ENCODE measurements at places on chromosomes 1 and 21.

GRCh38 chr1:95427525-95427924, 193.5 kb downstream of the RWDD3 start:
- no peak for DNase-seq

- DNase-seq, result no peak
These were observed 78.8 kb downstream of the TRABD2B start for GRCh38 chr1:47918257-47918867.

GRCh38 chr21:17351766-17352165, 161.1 kb upstream of the CXADR start:
- DNase-seq, result no peak

DNA sequence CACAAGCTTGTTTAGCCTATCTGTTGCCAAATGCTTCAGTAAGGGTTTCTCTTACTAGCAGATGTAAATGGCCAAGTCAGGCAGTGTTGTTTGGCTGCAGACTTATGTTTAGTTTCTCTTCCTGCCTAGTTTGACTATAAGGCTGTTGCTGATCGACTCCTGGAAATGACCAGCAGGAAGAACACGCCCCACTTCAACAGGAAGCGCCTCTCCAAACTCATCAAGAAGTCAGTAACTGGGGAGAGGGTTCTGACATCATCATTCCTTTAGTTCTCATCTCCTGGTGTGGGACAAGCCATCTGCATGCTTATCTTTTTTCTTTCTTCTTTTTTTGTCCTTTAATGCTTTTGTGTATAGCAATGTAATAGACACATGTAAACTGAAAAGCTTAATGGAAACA, 25.1 kb downstream of the RRP1B start:
- no peak for DNase-seq
